Fibroblast of the aortic adventitia (primary cell): ENCODE measurements at places on chromosomes 7 and 10.

- no peak for DNase-seq
Measured at GRCh38 chr7:73719806-73720169, 319 bp upstream of the STX1A start.

DNA sequence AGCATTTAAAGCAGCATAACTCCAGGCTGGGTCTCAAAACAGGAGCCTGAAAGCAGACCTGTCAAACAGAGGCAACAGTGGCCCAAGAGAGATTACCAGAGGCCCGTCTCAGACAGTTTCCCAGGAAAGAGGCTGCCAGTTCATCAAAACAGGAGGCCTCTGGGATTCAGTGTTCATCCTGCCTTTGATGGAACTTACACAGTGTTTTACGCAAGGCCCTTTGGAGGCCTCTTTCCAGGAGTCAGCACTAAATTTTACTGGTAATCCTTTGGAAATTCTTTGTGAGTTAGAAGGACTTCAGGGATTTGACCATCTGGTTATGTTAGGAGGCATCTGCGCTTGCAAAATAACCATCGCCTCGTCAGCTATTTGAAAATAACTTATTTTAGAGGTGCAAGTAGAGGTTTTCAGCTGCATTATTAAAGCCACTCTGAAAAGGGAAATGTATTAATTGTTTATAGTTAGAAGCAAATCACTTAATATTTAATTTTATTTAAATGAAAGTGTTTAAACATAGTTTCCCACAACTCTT lies 501.2 kb upstream of the COBL start:
- DNase-seq, result no peak

- DNase-seq, result no peak
Measured at GRCh38 chr10:97291357-97292096, 910 bp downstream of the ARHGAP19 start.

DNA sequence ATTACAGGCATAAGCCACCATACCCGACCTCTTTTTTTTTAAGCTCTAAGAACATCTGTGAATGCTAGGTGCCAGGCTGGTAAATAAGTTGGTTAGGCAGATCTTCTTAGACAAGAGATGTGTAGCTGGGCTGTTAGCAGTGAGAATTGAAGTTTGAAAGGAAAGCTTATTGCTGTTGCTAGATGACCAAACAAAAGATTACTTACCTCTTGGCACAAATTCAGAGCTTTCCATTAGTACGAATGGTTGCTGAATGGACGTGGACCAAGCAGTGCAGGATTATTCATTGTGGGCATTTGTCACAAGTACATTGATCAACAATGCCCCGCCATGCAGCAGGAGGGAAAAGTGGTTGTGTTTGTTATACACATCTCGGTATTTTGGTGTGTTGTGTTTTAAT lies 131.2 kb downstream of the GFRA1 start:
- DNase-seq, result no peak

GRCh38 chr7:38142736-38143135 lies 35.3 kb upstream of the STARD3NL start:
- no peak for DNase-seq

DNA sequence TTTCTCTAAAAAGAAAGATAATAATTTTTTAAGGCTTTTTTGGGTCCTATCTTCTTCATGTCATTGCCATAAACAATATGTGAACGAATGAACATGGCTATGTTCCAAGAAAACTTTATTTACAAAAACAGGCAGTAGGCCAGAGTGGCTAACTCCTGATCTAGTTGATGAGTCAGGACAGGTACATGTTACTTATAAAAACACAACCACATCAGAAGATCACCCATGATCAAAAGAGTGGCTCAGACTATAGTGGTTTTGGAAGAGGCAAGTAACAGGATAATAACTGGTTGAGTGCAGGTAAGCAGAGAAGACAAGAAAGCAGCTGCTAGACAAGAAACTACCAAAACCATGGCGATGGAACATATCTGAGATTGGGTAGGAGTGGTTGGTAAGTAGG lies 468.7 kb downstream of the KCNMA1 start:
- DNase-seq, result no peak

DNA sequence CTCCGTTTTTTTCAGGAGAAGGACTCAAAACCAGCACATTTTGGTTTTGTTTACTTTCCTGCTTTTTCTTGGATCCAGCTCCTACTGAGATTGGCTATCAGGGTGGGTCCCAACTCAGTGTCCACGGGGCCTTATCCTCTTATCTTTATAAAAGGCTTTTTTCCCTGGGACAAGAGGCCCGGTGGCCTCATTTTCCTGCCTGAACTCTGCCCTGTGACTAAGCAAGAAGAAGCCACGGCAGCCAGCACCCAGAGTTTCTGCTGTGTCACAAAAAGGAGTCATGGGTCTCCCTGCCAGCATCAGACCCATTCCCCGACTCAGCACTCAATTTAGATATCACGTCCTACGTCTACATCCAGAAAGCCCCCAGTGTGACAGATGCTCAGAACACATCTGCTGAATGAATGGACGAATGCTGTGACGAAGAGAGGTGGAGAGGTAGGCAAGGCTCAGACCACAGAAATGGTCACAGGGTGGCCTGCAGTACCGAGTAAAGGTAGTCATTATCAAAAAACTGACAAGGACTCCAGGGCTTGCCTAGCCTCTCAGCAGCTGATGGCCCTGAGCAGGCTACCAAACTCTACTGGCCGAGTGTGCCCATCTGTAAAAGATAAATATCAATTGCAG lies 16.7 kb downstream of the DLG5 start:
- DNase-seq, result peak; percentile 72

- DNase-seq, result peak; percentile 35
Measured at GRCh38 chr7:116210345-116211005, at the start of gene TES. Gene TES, plus strand, starts transcription at chr7:116210539. Its CDS starts 169 bp downstream, at chr7:116210708.

- DNase-seq, result no peak
Measured at GRCh38 chr10:93604146-93604545, 3.1 kb upstream of the RBP4 start.

DNA sequence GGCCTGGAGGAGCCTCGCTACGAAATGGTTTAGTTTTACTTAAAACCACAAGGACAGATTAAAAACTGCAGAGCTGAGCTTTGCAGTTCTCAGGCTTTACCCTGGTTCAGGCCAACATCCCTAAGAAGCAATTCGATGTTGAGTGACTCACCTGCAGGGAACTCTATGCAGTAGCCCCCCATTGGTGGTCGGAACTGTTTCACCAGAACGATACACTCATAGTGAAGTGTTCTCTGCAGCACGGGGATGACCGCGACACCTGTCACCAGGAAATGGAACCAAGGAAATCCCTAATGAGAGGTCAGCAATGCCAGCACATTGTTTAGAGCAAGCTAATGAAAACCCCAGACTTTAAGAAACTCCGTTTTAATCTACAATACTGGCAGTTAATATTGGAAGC lies 18.0 kb downstream of the NUDT5 start:
- no peak for DNase-seq
